Progenitor cell of endocrine pancreas (in vitro differentiated cells): ENCODE measurements at places on chromosomes 2 and 18. TPM values are rescaled to one million over a fixed set of nuclear protein-coding genes. Genes with fewer than 3 reads are reported as not detected.

DNA sequence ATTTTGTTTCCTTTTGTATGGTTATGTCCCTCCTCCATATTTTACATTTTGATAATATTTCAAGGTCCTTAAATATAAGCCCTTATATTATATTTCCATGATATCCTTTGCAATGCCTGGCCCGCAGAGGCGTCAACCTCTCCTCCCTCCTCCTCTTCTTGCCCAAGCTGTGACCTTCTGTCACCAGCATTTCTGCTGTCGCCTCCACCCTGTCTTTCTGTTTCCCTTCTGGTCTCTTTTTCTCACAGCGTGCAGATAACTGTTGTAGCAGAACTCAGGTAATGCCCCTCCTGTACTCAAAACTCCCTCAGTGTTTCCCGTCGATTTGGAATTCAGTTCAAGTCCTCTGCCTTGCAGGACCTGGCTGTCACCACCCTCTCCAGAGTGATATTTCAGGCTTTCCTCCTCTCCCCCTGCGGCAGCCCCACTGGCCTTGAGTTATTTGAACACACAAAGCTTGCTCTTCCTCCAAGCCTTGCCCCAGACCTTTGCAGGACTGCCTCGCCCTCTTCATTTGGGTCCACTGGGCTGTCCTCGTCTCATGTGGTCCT, 709.3 kb downstream of the DCDC2C start:
- no peak for DNase-seq
- no peaks in the 10 kb centered on the region for H3K36me3 ChIP-seq
- no peak overlapping the region for H3K4me3 ChIP-seq
- no peak overlapping the region for H3K27ac ChIP-seq
- peaks cover 6% of the 10 kb centered on the region for H3K27me3 ChIP-seq

GRCh38 chr2:241855245-241855887, 3.3 kb downstream of the PDCD1 start:
- H3K27ac ChIP-seq: no peak overlapping the region
- H3K4me3 ChIP-seq: no peak overlapping the region
- H3K27me3 ChIP-seq: no peaks in the 10 kb centered on the region
- no peaks in the 10 kb centered on the region for H3K4me1 ChIP-seq
- no peaks in the 10 kb centered on the region for H3K36me3 ChIP-seq

DNA sequence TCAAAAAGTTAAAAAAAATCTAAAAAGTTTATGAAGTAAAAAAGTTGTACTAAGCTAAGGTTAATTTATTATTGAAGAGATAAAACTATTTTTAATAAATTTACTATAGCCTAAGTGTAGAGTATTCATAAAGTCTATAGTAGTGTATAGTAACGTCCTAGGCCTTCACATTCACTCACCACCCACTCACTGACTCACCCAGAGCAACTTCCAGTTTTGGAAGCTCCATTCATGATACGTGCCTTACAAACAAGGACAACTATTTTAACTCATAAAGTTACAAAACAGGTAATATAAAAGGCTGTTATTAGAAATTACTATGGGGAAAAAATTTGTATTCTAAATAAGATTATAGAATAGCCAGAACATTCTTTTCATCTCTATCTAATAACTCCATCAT, 158.9 kb upstream of the FN1 start:
- no peaks in the 10 kb centered on the region for H3K36me3 ChIP-seq
- no peak overlapping the region for H3K4me3 ChIP-seq
- H3K27ac ChIP-seq: no peak overlapping the region

- no peaks in the 10 kb centered on the region for H3K27me3 ChIP-seq
- H3K4me3 ChIP-seq: no peak overlapping the region
- DNase-seq: no peak
- peaks cover 13% of the 10 kb centered on the region for H3K4me1 ChIP-seq
- no peaks in the 10 kb centered on the region for H3K36me3 ChIP-seq
These were observed 32.4 kb upstream of the CCDC150 start for GRCh38 chr2:196607073-196607472.

DNA sequence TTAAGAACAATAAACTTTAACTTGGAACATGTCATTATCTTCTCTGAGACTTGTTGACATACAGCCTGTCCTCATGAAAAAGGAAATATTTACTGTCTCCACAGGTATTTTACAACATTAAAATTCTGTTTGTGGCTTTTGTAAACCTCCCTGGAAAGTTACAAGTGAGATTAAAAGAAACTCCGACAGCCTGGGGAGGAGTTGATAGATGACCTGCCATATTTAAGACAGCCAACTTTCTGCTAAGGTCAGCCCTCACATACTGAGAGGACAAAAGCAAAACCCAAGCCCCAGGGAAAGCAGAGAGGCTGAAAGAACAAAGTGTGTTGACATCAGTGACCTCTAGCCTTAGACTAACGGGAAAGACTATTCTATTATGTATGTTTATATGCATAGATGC, 350.2 kb downstream of the RIT2 start:
- no peak overlapping the region for H3K27ac ChIP-seq
- no peaks in the 10 kb centered on the region for H3K36me3 ChIP-seq
- no peak for DNase-seq
- H3K4me1 ChIP-seq: peaks cover 5% of the 10 kb centered on the region
- H3K27me3 ChIP-seq: no peaks in the 10 kb centered on the region

The AGXT gene
- total RNA-seq: 1.0 and 1.2 TPM in 2 replicates

DNA sequence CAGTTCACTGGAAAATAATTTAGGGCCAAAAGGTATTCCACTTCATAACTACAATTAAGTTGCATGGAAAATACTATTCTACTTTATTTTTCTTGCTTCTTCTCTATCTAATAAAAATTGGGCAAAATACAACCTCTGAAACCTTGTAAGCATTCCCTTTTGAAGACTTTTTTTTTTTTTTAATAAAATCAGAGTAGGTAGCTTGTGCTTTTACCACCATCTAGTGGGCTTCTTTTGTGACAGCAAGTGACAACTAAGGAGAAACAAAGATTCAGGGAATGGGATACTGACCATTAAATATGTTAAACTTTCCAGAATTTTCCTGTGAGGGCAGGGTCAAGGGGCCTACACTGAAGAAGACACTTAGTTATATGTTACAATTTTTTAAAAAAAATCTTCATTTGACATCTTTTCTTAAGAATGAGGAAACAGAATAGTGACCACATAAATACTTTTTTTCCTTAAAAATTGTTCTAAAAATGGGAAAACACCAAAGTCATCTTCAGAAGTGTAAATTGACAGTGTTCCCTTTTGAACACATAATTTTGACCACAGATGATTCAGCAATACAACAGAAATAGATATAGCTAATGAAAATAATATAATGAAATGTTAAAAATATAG, 1183.2 kb upstream of the ACVR2A start:
- H3K36me3 ChIP-seq: no peaks in the 10 kb centered on the region
- no peaks in the 10 kb centered on the region for H3K27me3 ChIP-seq
- DNase-seq: no peak

The REG3A gene
- not detected in 2 replicates for total RNA-seq

- peaks cover 2% of the 10 kb centered on the region for H3K36me3 ChIP-seq
- DNase-seq: no peak
- H3K4me3 ChIP-seq: no peak overlapping the region
- H3K27ac ChIP-seq: no peak overlapping the region
- no peaks in the 10 kb centered on the region for H3K27me3 ChIP-seq
These were observed 20.8 kb downstream of the APCDD1 start for GRCh38 chr18:10475276-10475653.

DNA sequence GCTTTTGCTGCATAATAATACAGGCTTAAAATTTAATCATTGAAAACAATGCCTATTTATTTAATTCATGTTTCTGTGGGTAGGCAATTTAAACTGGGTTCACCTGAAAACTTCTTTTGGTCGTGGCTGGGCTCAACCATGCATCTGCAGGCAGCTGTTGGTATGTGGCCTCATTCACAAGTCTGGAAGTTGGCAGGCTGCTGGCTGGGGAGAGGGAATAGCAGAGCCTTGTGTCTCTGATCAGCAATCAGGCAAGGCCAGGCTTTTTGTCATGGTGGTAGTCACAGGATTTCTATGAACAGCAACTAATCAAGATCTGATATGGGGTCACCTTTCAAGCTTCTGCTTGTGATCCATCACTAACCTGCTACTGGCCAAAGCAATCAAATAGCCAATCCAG, 130.1 kb upstream of the KCNJ3 start:
- H3K27me3 ChIP-seq: no peaks in the 10 kb centered on the region
- no peaks in the 10 kb centered on the region for H3K4me1 ChIP-seq
- DNase-seq: no peak
